NCI-H526 treated with DMSO at 0.1 percent for 48 hours (cell line): ENCODE measurements at places on chromosomes 16 and 17.

DNA sequence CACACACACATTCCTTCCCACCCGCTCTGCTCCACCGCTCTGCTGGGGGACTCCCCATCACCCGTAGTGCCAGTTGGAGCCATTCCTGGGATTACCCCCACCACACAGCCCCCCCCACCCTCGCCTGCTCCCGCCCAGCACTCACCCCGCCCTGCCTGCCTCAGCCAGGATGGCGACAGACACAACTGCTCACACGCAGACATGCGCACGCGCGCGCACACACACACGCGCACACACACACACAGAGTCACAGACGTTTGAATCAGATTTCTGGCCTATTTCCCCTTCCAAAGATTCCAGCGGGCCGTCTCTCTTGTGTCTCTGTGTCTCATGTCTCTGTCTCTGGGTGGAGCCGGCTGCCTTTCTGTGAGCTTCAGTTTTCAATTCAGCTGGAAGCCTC lies 4.4 kb downstream of the CACNA1G start:
- DNase-seq, result no peak

GRCh38 chr17:52604105-52604504 lies 445.6 kb upstream of the CA10 start:
- DNase-seq, result no peak

DNA sequence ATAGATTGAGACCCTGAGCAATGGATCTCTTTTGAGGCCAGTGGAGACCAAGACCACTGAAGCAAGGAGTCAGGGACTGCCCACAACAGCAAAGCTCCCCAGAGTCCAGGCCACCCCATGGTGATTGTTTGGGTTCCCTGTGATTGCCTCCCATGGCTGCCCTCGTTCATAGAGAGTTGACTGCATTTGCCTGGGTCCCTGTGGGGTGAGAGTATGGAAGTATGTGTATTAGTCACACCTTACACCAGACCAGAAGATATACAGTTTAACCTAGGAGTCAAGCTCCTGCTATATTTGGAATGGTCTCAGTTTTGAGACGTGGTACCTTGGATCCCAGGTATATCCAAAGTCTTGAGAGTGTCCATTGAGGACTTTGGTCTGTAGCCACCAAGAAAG lies 20.2 kb downstream of the HLF start:
- DNase-seq, result no peak

DNA sequence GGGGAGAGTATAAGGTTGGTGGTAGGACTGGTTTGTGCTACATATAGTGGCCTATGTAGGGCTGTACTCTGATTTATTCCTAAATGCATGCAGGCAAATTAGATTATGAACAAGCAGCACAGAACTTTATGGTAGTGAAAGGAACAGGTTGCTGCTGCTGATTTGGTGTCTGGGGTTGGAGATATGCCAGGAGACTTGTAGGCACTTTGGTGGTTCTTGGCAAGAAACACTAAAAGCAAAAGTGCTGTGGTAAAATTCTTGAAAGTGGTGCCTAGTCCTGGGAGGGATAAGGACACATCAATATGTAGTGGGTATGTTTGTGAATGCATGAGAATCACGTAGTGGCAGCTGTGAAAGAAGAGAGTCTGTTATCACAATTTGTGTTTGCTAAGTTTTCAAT lies 2126.0 kb downstream of the TP53TG3F start:
- DNase-seq, result no peak

- DNase-seq, result no peak
These were observed 21.9 kb downstream of the CRK start for GRCh38 chr17:1434150-1434549.

- no peak for DNase-seq
These were observed 13.5 kb downstream of the ITGB4 start for GRCh38 chr17:75734674-75735294.

GRCh38 chr17:81891303-81891552 lies 158 bp downstream of the ALYREF start:
- DNase-seq, result no peak

GRCh38 chr17:79624718-79625478 lies 14.0 kb upstream of the RBFOX3 start:
- no peak for DNase-seq

- DNase-seq, result no peak
These were observed 114.0 kb downstream of the FTO start for GRCh38 chr16:53817812-53818550.

DNA sequence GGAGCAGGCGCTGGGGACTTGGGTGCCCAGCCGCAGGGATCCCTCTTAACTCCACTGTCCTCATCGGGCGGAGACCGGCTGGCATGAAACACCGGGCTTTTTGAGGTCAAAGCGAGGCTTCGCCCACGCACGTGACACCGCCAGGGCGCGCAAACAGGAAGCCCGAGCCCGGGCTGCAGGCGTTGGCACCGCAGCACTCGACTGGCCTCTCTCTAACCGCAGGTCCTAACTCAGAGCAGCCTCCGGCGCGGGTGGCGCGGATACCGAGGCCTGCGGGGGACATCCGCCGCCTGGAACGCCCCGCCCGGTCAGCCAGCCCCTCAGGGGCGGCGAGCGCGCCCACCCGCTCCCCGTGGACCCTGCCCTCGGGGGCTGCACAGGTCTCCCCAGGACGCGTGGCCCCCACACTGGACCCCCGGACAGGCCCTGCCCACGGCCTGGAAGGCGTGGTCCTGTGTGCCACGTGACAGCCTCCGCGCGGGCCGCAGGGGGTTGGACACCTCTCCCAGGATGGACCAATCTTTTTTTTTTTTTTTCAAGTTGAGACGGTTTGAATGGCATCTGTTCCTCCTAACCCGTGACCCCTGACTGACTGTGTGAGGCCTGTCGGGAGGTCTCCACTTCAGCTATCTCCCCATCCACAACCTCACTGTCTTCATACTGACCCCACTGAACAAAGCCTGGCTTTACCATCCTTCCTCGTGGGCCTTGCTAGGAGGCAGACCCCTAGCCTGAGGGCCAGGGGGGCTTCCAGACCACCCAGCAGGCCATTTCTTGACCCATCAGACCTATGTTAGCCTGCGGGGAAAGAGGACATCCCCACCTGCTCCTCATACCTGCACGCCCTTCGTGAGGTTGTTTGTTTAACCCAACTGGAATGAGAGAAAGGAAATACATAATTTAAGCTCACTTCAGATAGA lies 8.4 kb upstream of the SLC47A2 start:
- no peak for DNase-seq

DNA sequence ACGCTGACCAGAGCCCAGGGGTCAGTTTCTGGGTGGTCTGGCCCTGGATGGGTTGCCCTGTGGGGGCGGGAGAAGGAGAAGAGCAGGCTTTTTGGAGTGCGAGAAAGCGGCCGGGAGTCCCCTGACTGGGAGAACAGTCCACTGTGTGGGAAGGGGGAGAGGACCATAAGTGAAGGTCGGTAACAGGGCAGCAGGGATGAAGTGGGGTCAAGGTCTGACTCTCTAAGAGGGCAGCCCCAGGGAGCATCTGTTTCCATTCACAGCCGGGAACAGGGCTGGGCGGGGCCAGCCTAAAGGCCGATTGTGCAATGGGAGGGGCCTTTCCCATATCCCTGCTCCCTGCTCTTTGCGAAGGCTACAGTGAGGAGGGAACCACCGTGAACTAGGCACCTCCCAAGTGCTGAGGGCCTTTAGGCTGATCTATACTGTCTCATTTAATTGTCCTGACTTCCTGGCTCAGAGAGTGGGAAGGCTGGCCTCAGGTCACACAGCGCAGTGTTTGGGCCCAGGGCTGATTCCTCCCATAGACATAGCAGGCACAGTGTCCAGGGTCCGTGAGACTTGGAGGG lies 10.4 kb upstream of the WFDC1 start:
- no peak for DNase-seq

DNA sequence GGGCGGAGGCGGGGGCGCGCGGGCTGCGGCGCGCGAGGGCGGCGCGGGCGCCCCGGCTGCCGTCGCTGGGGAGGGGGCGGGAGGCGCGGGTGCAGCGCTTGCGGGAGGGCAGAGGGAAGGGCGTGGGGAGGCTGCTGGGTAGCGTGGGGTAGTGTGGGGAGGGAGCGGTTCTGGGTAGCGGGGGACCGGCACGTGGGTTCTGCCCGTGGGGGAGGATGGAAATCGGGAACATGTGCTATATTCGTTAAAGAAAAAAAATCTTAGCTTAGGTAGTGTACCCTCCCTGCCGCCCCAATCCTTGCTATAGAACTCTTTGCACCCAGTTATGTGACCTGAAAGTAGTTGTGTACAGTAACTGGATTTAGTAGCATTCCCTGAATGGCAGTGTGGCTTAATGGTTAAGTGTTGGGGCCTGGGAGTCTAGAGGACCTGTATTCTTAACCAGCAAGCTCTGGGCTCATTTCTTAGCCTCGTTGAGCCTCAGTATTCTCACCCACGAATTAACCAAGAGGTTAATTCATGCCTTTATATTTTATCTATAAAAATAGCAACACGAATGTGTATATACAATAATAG lies 646 bp downstream of the RABEP1 start:
- no peak for DNase-seq

DNA sequence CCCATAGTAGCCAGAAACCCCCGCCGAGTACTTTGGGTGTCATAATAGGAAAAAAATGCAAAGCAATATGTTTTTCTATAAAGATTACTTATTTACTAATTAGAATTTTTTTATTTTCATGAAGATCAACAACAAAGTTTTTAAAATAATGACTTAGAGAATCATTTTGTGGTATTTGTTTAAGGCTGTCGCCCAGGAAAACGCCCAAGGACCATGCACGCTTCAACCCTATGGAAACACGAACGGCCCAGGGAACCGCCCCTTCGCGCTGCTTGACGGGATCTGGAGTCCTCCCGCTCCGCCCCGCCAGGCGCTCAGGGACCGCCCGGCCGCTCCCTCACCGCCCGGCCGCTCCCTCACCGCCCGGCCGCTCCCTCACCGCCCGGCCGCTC lies 408 bp upstream of the KPNA2 start:
- peak; percentile 96 for DNase-seq

DNA sequence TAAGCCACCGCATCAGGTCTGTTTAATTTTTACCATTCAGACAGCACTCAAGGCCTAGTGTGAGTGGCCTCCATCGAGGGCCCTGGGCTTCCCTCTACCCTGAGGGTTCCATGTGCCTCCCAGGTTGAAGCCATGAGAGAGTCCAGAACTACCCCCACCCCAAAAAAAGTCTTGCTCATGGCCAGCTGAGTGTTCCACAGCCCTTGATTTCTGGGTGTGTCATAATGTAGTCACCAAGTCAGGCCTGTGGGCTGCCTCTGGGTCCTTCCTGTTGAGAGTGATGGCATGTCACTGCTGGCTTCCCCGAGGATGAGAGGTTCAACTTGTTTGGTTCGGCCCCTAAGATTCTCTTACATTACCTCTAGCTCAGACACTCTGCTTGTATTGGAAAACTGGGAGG lies 100.6 kb downstream of the PITPNC1 start:
- DNase-seq, result no peak

DNA sequence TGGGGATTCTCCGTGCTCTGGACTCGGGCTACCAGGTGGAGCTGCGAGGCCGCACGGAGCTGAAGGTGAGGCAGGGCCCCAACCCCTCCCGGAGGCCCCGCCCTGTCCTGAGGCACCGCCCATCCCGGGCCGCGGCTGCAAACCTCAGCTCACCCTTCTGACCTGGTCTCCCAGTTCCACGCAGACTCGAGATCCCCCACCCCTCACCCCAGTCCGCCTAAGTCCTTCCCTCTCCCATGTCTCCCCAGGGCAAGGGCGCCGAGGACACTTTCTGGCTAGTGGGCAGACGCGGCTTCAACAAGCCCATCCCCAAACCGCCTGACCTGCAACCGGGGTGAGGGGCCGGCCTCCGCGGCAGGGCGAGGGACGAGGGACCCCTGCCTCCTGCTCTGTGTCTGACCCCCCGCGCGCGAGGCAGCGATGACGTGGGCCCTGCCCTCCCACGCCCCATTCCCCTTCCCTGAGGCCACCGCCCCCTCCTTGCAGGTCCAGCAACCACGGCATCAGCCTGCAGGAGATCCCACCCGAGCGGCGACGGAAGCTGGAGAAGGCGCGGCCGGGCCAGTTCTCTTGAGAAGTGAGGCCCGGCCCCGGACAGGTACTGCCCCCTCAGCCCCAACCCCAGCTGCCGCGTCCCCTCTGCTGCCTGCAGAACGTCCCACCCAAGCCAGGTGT lies 13.7 kb downstream of the GUCY2D start:
- no peak for DNase-seq

- no peak for DNase-seq
These were observed 2.9 kb downstream of the PERCC1 start for GRCh38 chr16:1433756-1434155.

DNA sequence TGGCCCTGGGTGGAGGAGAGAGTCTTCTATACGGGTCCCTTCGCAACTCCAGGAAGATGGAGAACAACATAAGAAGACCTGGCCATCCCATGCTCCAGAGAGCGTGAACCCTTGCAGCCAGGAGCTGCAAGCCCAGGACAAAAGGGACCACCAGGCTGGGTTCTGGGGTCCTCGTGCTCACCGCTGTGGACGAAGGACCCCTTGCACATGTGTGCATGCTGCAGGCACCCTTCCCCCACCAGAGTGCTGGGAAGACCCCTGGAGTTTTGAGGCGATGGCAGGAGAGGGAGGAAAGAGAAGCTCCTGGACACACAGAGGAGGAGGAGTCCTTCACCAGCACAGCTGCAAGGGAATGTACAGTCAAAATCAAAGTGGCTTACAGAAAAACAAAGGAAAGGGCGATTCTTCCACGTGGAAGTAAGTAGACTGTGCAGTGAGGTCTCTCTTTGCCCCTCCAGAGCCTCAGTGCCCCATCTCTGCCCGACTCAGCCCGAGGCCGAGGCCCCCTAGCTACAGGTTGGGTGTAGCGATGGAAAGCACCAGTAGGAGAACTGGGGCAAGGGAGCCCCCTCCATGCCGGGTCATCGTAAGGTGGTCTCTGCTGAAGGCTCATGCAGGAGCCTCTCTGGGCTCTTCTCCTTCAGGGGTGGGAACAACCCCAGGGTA lies 51.3 kb downstream of the PIMREG start:
- no peak for DNase-seq

DNA sequence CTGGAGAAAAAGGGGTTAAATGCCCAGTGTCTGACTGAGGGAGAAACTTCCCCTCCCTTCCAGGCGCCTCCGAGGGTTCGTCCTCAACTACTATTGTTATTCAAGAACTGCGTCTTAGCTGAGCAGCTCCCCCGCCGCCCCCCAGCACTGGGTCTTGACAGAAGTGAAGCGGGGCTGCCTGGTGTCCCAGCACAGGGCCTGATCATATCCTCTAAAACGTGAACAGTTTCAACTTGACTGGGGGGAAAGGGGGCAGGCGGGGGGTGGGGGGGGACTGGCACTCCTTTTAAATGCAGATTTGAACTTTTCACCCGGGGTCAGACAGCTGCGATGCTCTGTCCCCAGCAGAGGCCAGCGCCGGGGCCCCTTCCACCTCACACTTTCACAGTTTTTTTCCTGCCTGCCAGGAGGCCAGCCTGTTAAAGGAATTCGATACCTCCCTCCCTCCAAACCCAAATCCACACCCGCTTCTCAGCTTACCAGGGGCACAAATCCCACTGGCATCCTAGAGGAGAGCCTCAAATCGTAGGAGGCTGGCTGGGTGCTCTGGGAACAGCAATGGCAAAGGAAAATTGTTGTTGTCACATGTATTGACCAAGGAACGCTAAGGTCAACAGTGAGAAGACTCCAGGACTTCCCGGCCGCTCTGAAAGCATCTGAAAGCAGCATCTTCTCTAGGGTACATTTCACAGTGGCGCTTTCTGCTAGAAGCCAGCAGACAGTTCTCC lies 14.5 kb downstream of the ZFHX3 start:
- DNase-seq, result no peak

- peak; percentile 77 for DNase-seq
These were observed at the start of gene MEIOC for GRCh38 chr17:44655983-44656710. TSS of gene MEIOC (plus strand) at chr17:44656468. CDS start at chr17:44656614, 146 bp downstream.

- DNase-seq, result no peak
These were observed 24.6 kb upstream of the COX10 start for GRCh38 chr17:14044702-14045101.

GRCh38 chr16:69823831-69824563 lies 61.9 kb downstream of the WWP2 start:
- no peak for DNase-seq
